ENCODE measurements at places on chromosomes 3 and 15.

DNA sequence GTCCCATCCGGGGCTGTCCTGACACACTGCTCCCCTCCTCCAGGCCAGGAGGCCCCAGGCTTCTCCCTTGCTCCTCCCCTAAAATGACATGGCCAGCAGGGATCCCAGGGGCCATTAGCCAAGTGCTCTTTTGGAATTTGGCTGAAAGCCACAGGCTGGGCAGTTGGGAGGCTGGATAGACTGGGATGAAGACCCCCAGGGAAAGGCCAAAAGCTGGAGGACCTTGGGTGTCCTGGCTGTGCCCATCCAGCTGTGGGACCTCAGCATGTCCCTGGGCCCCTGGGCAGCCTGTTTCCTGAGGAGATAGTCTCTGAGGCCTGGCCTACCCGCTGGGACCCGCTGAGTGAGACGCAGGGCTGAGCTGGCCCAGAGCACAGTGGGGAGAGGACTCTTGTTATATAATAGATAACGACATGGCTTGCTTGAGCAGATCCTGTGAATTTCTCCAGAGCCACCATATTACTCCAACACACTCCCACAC, 5.7 kb upstream of the PDE8A start:
- DNase-seq, result no peak

GRCh38 chr3:124628863-124629262, 101.4 kb upstream of the UMPS start:
- no peak for DNase-seq

- no peak for DNase-seq
Observed at GRCh38 chr15:67218428-67218827, 36.0 kb downstream of the AAGAB start.

GRCh38 chr3:52533623-52534280, at the start of gene NT5DC2:
NT5DC2 (minus strand) TSS chr3:52533857; CDS start chr3:52533737, 120 bp downstream.
- DNase-seq, result peak; percentile 59

DNA sequence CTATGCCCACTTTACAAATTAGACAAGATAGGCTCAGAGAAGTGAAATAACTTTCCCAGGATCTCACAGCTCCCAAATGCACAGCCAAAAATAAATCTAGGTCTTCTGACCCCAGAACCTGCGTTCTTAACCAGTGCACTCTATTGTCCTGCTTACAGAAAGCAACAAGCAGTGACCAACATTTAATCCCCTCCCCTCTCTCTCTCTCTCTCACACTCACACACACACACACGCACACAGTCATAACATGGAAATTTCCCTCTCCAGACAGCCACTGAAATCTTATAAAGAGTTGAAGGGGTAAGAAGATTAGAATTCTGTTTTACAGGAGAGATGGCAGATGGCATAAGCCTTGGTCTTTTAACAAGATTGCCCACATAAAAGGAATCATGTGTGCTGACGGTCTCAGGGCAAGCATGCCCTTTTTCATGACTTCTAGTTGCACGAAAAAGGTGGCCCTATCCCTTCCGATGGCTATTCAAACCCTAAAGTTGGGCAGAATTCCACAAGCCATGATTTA, 29.4 kb downstream of the EOGT start:
- no peak for DNase-seq

- peak; percentile 98 for DNase-seq
Observed at GRCh38 chr15:64430000-64430735, 30.2 kb upstream of the ZNF609 start.

- DNase-seq, result no peak
Observed at GRCh38 chr3:126370055-126370454, 12.8 kb upstream of the KLF15 start.

DNA sequence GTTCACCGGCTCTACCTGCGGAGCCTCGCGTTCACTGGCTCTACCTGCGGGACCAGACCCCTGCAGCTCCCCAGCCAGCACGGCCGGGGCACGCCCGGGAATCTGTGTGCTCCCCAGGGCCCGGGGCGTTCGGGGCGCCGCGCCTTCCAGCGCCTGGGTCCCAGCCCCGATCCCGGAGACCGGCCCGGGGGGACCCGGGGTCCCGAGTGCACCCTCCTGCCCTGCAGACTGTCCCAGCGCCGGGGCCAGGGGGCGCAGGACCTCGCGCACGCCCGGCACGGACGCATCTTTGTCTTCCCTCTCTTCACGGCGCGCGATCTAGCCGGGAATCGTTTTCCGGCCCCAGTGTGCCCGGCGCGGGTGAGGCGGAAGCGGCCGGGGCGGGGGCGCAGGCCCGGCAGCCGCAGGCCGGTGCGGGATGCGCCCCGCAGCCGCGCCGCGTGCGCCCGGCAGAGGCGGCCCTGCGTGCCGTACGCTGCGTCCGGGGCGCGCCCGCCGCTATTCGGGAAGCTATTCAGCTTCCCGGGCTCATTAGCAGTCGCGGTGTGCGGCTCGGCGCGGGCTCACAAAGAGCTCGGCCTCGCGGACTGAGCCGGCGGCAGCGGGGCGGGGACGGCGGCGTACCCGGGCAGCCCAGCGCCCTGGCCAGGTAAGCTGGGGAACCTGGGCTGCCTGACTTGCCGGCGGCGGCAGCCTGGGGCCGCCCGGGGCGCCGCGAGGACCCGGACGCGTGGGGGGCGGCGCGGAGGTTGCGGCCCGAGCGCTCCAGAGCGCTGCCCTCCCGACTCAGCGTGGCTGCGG, at the start of gene APBA2:
APBA2 (plus strand) TSS at position 345 of the 801 bp plus-strand sequence. CDS start 167,911 bp downstream, outside the sequence.
- peak; percentile 48 for DNase-seq

GRCh38 chr3:102085431-102086176, 236.3 kb downstream of the NFKBIZ start:
- DNase-seq, result no peak

DNA sequence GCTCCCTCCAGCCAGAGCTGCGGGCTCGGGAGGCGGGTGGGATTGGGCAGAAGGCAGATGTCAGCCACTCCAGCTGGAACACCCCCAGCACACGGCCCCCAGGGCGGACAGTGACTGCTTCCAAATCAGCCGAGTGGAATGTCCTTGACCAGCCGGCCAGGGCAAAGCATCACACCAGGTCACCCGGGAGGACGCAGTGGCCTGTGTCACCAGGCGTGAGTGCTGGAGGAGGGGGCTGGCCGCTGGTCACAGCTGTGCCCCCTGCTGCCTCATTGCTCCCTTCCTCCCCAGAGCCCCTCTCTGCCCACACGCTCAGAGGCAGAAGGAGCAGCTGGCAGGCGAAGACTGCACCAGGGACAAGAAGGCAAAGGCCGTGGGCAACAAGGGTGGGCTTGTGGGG, 33.5 kb downstream of the NTRK3 start:
- DNase-seq, result no peak

DNA sequence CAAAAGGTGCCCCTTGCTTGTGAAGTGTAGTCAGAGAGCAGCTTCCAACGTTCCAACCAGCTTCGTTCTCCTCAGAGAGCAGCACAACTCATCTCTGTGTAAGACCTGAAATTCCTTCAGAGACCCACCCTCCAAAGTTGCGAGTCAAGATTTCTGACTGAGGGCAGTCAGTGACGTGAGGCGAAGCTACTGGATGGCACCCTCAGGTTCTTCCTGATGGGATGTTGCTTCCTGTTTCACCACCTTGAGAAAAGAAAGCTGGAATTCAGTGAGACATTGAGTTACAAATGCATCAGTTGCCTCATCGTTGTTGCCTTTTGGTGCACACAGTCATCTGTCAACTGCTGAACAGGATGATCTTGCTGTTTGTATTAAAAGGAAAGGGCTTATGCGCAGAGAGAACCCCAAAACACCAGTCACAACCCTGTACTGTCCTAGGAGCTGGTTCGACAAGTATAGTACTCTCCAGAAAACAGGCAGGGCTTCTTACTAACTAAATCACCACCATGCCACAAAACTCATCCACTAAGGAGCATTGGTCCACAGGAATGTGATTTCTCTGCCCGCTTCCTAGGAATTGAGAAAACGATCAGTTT, at the start of gene CERS3:
CERS3 (minus strand) TSS at position 118 of the 596 bp plus-strand sequence. CDS start 27,101 bp downstream, outside the sequence.
- no peak for DNase-seq

DNA sequence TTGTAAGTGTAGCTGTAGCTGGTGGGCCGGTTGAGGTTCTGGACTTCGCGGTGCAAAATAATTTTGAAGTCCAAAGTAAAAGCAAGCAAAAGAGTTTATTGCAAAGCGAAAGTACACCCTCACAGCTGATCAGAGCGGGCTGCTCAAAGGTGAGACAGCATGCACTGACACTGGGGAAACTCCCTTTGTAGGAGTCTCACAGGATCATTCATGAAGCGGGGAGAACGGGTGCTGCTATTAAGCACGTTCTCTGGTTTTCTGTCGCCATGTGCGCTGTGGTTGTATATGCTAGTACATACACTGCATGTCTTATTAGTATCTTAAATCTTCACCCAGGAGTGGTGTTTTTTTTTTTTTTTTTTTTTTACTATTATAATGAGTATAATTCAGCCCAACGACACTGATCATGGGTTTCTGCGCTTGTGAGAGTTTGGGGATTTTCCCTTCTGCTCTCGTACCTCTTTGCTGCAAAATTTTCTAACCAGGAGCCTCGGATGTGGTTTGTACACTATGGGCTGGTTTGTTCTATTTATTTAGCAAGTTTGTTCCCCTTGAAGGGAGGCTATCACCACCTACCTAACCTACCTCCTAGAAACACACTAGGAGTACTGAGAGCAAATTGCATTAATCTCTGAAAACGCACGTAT, 1.4 kb upstream of the AP4E1 start:
- no peak for DNase-seq

DNA sequence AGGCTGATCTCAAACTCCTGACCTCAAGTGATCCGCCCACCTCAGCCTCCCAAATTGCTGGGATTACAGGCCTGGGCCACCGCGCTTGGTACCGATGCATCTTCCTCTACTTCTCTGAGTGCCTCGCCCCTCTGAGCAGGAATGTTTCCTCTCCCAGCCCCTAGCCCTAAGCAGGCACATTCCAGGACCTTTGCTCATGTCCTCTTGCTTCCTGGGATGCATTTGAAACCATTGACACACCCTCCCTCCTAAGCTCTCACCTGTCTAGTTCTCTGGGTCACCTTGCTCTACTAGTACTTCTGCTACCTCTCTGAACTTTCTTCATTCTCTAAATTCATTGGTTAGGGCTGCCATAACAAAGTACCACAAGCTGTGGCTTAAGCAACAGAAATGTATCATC, 17.9 kb upstream of the UACA start:
- no peak for DNase-seq

DNA sequence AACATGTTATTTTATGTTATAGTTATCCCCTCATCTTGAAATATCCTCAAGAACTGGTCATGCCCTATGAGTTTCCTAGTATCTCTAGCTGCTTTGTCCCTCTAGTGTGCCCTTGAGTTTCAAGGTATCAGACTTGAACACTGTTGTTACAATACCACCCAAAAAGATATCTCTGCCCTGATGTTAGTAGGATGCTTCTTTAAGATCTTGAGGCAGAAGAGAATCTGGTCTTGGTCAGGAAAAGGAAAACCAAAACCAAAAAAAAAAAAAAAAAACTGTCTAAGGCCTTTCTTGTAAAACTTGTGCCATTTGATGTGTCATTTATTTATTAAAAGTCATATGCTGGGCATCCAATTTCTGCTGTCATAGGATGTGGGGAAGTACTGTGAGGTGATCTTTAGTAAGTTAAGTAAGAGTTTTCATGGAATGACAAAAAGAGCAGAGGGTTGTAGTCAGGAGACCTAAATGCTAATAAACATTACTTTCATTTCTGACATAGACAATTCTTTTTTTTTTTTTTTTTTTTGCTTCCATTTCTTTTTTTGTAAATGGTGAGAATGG, 229.7 kb downstream of the NECTIN3 start:
- no peak for DNase-seq

- DNase-seq, result peak; percentile 75
Observed at GRCh38 chr3:69309814-69310213, 76.1 kb downstream of the FRMD4B start.

GRCh38 chr3:193832833-193833413, 239.9 kb downstream of the OPA1 start:
- DNase-seq, result no peak

GRCh38 chr15:73996939-73997338, 2.4 kb downstream of the PML start:
- peak; percentile 72 for DNase-seq

- DNase-seq, result no peak
Observed at GRCh38 chr3:53282581-53282980, 26.8 kb upstream of the TKT start.

DNA sequence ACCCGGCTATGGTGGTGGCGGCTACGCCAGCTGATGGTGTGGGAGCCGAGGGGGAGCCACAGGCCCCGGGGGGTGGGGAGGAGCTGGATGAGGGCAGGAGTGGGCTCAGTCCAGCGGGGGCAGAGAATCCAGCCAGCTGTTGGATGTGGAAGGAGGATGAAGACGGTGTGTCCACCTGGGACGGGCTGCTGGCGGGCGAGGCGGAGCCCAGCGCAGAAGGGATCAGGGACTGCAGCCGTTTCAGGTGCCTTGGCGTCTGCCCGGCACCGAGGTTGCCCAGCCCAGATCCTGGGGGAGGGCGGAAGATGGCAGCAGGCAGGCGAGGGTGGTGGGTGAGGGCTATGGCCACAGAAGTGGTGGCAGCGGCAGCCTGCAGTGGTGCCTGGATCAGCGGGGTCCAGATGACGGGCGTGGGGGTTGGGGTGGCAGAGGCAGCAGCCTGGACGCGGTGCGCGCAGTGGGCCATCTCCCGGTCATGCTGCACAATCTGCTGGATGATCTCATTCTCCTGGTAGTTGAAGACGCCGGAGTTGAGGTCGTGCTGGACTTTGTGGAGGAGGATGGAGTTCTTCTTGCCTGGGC, 45.3 kb downstream of the HCN4 start:
- DNase-seq, result no peak

DNA sequence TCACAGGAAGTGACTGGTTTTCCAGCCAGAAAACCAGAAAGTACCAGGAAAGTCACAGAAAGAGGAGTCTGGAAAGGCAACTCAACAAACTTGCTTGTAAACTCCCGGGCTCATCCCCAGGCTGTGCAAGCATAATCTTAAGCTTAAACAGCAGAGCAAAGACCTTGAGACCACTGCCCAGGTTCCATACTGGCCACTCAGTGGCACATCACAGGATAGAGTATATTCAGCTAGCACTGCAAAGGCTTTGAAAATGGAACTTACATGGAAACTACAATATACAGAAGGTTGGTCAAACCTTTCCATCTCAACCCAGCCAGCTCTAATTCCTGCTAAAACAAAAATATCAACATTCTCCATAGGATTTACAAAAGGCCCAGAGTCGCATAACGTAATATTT, 20.1 kb downstream of the DMXL2 start:
- DNase-seq, result no peak

DNA sequence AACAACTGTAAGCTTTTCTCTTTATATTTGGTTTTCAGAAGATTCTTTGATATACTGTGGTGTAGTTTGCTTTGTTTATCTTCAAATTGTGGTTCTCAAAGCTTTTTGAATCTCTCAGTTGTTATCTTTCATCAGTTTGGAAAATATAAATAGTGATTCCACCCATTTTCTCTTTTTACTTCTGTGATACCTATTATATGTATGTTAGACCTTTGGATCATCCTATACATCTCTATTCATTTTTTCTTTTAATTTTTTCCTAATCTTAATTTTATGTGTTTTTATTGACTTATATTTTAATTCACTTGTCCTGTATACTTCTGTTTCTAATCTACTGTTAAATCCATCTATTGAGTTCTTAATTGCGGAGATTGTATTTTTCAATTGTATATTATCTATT, 160.7 kb upstream of the COL8A1 start:
- no peak for DNase-seq

GRCh38 chr15:40190591-40190990, 29.7 kb downstream of the BUB1B start:
- DNase-seq, result peak; percentile 62

- peak; percentile 26 for DNase-seq
Observed at GRCh38 chr3:171976526-171976925, 62.9 kb upstream of the FNDC3B start.
